ENCODE measurements at places on chromosomes 4 and X.

DNA sequence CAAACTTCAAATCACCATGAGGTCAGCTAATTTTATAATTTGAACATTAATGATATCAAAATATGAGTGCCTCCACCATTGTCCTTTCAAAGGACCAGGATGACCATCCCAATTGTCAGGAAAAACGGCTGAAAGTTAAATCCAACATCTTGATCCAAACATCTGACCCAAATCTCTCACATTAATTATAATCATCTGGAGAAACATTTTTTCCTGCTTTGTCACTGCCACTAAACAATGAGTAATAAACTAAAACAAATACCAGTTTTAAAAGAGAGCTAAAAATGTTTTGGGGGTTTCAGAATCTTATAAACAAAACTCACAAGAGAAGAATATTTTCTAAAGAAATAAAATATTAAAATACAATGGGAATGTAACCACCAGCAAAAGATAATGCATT is 45.7 kb upstream of the NDST4 start:
- no peak for DNase-seq

GRCh38 chr4:143313996-143314395 is 22.7 kb upstream of the GAB1 start:
- no peak for DNase-seq

DNA sequence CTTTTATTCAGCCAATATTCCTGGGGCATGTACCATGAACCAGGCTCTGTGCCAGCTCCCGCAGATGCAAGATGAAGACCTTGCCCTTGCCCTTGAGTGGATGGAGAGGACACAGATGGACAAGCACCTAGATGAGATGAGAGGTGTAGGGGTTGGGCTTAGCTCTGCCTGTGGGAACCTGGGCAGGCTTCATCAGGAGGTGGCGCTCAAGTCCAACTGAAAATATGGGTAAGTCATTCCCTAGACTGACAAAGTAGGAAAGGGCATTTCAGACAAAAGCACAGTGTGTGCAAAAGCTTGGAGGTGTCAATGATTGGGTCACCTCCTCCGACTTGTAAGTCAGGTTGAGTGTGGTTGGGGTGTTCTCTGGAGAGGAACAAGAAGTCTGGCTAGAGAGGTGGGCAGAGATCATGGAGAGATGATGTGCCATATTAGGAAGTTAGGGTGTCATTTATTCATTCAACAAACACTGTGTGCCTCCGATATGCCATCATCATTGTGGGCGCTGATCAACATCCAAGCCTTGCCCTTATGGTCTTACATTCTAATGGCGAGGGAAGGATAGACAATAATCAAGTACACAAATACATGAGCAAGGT is 64.6 kb downstream of the ANAPC4 start:
- peak; percentile 82 for DNase-seq

DNA sequence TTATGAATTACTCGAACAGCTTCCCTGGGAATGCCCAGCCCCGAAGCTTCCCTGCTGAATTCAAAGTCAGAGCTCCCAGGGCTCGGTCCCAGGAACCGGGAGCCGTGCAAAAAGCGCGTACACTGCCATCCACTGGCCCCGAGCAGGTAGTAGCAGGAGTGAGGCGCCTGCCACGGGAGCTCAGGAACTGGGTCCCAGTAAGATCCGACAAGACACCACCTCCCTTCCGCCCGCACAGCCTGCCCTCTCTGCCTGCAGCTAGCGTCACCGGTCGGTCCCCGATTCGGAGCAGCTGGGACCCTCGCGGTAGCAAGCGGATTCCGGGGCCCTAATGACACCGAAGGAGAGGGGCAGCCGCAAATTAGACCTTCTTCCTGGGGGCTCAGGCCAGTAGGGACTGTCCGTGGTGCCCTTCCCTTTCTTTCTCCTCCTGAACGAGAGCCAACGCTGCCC is 1.2 kb downstream of the CORIN start:
- peak; percentile 92 for DNase-seq

GRCh38 chr4:48331577-48332330 is 9.6 kb upstream of the SLAIN2 start:
- DNase-seq: no peak

- no peak for DNase-seq
Measured at GRCh38 chr4:1150875-1151274, 21.5 kb downstream of the SPON2 start.

GRCh38 chr4:88283661-88284438 is 511 bp downstream of the PPM1K start:
- peak; percentile 65 for DNase-seq

- no peak for DNase-seq
Measured at GRCh38 chrX:27815209-27815608, 7.4 kb downstream of the MAGEB10 start.

DNA sequence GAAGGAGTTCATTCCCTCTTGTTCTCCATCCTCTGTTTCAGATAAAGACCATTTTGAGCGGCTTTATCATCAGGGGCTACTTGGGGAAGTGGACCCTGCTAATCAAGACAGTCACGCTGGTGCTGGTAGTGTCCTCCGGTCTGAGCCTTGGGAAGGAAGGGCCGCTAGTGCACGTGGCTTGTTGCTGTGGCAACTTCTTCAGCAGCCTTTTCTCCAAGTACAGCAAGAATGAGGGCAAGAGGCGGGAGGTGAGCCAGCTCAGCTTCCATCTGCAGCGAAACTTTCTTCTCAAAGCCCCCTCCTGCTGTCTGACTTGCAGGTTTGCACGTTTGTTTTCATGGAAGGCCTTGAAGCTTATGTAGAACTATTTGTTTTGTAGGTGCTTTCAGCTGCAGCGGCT is 49.5 kb downstream of the CLCN4 start:
- DNase-seq: no peak

- DNase-seq: no peak
Measured at GRCh38 chr4:183554878-183555585, 50.2 kb downstream of the ING2 start.

DNA sequence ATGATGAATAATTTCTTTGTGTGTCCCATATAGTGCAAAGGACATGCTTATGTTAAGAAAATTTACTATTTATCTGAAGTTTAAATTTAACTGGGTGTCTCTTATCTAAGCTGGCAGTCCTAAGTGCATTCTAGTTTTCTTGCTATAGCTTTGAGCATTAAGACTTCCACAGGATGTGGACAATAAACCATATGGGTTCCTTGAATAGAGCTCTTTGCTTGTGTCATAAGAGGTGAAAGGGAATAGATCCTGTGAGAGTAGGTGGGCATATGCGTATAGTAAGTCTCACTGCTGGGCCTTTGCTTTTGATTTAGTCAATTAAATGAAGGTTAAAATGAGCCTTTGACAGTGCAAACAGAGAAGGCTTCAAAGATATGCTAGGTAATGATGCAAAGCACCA is 223.4 kb upstream of the GYPA start:
- DNase-seq: no peak

DNA sequence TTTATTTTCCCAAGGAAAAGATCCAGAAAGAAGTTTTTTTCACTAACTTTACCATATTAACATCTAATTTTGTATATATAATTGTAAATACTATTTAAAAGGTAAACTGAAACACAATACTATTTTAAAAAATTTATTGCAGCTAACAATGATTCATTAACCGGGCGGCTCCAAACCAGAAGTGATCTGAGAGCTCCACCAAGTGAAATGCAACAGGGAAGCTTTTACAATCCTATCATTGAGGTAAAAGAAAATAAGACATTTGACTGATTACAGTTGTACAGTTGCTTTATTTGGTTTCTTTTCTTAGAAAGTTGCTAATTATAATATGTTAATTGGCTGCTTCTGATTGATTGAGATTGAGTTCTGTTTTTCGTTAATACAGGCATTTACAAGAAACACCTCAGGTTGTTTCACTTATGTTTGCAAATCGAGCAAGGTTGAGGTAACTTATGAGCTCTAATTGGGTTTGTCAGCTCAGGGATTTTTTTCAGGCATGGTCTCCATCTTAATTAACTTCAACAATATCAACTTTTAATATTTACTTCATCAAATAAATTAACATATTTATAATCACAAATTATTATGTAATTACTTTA is 220.2 kb upstream of the UGT8 start:
- DNase-seq: no peak

DNA sequence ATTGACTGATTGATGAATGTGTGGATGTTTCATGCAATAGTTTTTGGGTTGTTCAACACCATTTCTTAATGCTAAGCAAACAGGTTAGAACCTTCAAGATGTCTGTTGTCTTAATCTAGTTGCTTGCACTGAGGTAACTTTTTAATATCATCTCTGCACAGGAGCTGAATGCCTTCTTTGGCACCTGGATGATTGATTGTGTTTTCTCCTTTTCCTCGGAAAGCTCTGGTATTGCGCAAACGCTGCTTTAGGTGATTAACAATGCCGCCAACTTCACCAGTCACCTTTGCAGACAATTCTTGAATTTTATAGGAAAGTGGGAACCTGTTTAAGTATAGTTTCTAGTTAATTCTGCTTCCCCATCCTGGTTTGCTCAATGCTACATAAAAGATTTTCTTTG is 48.2 kb downstream of the RTL9 start:
- no peak for DNase-seq

GRCh38 chr4:49217492-49217891 is 231.4 kb downstream of the CWH43 start:
- no peak for DNase-seq

DNA sequence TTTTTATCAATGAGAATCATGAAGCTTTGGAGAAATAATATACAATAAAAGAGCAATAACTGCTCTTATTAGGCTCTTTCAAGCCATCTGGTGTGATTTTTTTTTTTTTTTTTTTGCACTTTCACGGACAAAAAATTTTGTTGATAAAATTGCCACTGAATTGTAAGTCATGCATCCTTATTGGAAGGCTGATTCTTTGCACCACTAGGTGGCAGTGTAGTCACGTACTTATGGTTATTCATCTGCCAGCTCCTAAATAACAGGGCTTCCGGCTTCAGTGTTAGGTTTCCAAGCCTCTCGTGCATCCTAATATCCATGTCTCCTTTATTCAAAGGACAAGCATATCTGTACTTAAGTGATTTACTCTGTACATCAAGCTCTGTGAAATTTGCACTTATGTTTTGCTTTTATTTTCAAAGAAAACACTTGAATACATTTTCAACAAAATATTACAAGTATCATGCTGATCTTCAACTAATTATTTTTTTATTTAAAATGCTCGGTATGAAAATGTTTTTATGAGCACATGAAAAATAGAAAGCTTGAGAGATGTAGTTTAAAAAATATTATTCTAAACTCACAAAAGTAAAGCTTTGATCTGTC is 1578.3 kb upstream of the TENM3 start:
- peak; percentile 85 for DNase-seq

DNA sequence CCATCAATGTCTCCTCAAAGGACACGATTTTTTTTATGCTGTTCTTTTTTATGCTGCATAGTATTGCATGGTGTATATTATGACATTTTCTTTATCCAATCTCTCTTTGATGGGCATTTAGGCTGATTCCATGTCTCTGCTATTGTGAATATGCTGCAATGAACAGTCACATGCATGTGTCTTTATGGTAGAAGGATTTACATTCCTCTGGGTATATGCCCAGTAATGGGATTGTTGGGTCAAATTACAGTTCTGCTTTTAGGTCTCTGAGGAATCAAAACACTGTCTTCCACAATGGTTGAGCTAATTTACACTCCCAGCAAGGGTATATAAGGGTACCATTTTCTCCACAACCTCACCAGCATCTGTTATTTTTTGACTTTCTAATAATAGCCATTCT is 113.9 kb downstream of the GRIA3 start:
- no peak for DNase-seq

- no peak for DNase-seq
Measured at GRCh38 chrX:147476008-147476407, 435.7 kb upstream of the FMR1 start.

GRCh38 chr4:94452476-94453371 is 982 bp downstream of the PDLIM5 start:
- peak; percentile 73 for DNase-seq

GRCh38 chr4:157075401-157075800 is 549 bp upstream of the GLRB start:
- no peak for DNase-seq

- DNase-seq: no peak
Measured at GRCh38 chr4:140607852-140608251, 39.1 kb upstream of the UCP1 start.

DNA sequence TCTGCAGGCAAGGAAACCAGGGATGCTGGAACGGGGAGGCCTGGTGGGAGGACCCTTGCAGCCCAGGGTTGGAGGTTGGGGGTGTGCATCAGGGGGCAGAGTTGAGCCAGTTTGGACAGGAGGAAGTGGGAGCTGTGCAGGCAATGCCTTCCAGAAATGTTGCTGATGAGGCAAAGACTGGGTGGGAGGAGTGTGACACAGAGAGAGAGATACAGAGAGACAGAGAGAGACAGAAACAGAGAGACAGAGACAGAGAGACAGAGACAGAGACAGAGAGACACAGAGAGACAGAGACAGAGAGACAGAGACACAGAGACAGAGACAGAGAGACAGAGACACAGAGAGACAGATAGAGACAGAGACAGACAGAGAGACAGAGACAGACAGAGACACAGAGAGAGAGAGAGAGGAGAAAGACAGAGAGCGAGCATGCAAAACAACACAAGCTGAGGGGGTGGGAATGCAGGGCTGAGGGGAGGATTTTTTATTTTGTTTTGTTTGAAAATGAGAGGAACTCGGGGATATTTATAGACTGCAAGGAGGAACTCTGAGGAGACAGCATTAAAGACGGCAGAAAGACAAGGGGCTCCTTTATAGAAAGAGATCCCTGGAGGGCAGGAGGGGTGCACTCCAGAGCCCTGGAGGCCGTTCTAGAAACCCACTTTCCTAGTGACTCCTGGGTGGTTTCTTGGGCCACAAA is 1.9 kb upstream of the HAUS3 start:
- DNase-seq: peak; percentile 63

GRCh38 chr4:139858436-139859205 is 193.0 kb downstream of the MGST2 start:
- no peak for DNase-seq

GRCh38 chr4:84648863-84649647 is 66.1 kb downstream of the CDS1 start:
- DNase-seq: no peak

- no peak for DNase-seq
Measured at GRCh38 chr4:105971036-105971435, 75.8 kb downstream of the NPNT start.

- DNase-seq: no peak
Measured at GRCh38 chr4:162352580-162353107, 188.8 kb upstream of the FSTL5 start.

DNA sequence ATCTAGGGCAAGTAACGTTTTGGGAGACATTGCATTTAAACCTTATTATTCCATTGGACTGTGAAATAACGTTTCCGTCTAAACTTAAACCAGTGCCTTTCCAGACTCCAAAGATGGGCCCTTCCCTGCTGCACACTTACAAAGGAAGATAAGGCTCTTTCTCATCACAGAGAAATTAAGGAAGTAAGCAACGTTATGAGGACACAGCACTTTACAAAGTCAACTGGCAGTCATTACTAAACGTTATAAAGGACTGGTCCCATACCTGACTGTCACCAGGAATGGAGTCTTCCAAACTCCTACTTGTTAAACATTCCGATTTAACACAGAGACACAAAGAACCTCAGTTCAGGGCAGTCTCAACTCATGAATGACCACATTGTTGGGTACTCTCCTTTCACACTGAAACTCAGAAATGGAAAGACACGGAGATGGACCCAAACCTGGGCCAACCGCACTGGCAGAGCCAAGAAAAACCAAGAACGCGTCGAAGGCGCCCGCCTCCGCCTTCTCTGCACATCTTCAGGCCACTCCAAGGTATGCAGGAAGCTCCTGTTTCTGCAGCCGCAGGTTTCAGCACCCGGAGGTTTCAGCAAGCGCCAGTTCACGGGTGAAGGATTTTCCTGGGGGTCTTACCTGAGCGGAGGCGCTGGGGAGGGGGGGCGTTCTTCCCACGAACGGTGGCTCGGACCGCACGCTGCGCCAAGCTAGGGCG is 670 bp downstream of the PAPSS1 start:
- DNase-seq: no peak
